Astrocyte of the spinal cord (primary cell): ENCODE measurements at places on chromosomes 4 and X.

DNA sequence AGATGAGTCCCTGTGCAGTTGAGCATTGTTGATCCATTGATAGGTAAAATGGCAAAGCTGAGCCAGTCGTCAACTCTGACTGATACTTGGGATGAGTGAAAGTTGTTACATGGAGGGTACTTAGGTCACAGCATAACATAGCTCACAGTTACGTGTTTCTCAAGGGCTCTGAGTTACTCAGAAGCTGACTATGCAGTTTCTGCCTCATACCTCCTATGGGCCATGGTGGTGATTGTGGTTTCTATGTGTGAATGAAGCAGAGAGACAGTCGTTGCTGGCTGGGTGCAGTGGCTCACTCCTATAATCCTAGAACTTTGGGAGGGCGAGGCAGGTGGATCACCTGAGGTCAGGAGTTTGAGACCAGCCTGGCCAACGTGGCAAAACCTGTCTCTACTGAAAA lies 30.8 kb downstream of the FRMPD3 start:
- DNase-seq, result no peak

GRCh38 chrX:44873415-44874276 lies 658 bp downstream of the KDM6A start:
- DNase-seq, result peak; percentile 75

DNA sequence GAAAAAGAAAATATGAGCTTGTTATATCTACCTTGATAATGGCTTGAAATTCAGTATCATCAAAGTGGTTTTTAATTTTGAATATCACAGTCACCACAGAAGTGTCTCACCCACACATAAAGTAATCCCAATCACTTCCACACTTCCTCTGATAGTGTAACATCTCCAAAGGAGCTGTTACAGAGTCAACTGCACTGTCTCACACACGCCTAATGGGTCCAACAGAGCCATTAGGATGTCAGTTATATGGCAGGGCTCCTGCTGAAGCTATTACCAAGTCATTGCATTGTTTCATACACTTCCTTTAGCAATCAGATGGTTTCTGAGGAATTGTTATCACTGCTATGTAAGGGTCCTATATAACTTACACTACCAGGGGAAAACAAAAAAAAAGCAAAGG lies 432.1 kb upstream of the TEX13C start:
- DNase-seq, result no peak

GRCh38 chrX:54961750-54962149 lies 32.2 kb downstream of the PFKFB1 start:
- no peak for DNase-seq

GRCh38 chrX:133475521-133475920 lies 60.2 kb upstream of the GPC4 start:
- no peak for DNase-seq

- no peak for DNase-seq
These were observed 729 bp downstream of the CXCL11 start for GRCh38 chr4:76035141-76035540.
